A673 (cell line): ENCODE measurements at places on chromosomes 5 and 9. TPM values are rescaled to one million over a fixed set of nuclear protein-coding genes. Genes with fewer than 3 reads are reported as not detected.

ORM2 gene
- total RNA-seq = not detected in 2 replicates

OTP gene
- not detected in 2 replicates for total RNA-seq

SLC34A3 gene
- not detected in 2 replicates for total RNA-seq

TMEM215 gene
- not detected in 2 replicates for total RNA-seq

ABO gene
- total RNA-seq = not detected in 2 replicates

BTNL8 gene
- total RNA-seq = not detected in 2 replicates

TXNDC8 gene
- not detected in 2 replicates for total RNA-seq

RNF14 gene
- total RNA-seq = 59.2 and 67.1 TPM in 2 replicates

DMRTA1 gene
- 0.41 and 0.61 TPM in 2 replicates for total RNA-seq

GALNT10 gene
- total RNA-seq = 17.9 and 18.0 TPM in 2 replicates

LEAP2 gene
- 2.9 and 4.0 TPM in 2 replicates for total RNA-seq

FOXD4L5 gene
- 0.13 and 0.20 TPM in 2 replicates for total RNA-seq

RASGEF1C gene
- not detected in 2 replicates for total RNA-seq
